ENCODE measurements at places on chromosomes 6 and 20. TPM values are rescaled to one million over a fixed set of nuclear protein-coding genes. Genes with fewer than 3 reads are reported as not detected.

Gene CPNE1
- total RNA-seq = 127 TPM

Gene RSPH9
- total RNA-seq = 0.57 TPM

Gene BPIFB1
- total RNA-seq = not detected

Gene C2
- 4.4 TPM for total RNA-seq

Gene BNIP5
- not detected for total RNA-seq

Gene WASF1
- 11.7 TPM for total RNA-seq

Gene DCDC2
- not detected for total RNA-seq

Gene ATAT1
- 5.6 TPM for total RNA-seq

Gene BTN2A1
- total RNA-seq = 11.7 TPM

Gene TTK
- total RNA-seq = 35.9 TPM

Gene ADGRG6
- total RNA-seq = 1.7 TPM

Gene ASIP
- total RNA-seq = not detected
